ENCODE measurements at places on chromosomes 3 and 15.

- peak; percentile 60 for DNase-seq
Observed at GRCh38 chr15:31102039-31102321, 455 bp upstream of the TRPM1 start.

- no peak for DNase-seq
Observed at GRCh38 chr3:17021614-17022013, 136.9 kb downstream of the PLCL2 start.

GRCh38 chr3:94524102-94524919 is 461.4 kb downstream of the NSUN3 start:
- peak; percentile 36 for DNase-seq

DNA sequence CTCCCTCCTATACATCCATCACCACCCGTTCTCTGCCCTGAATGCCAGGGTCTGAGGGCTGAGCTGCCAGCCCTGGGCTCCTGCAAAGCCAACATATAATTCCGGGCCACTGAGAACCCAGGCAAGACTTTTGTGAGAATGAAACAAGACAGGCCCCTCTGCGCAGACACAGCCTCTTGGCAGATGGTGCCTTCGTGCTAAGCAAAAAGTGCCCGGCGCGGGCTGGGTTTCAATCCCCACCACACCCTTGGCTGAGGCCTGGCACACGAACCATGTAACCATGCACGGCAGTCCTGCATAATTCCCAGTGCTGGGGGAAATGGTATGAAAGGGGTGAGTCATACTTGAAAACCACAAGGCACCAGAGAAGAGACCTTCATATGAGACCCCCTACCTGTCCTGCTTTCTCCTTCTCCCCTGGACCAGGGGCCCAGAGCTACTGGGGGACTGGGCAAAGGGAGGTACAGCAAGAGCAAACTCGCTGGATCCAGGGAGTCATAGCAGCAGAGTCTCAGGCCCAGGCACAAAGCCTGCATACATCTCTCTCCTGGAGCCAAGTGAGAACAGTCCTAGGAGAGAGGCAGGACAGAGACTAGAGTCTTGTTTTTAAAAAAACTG is 26.1 kb upstream of the LOXL1 start:
- DNase-seq, result no peak

- no peak for DNase-seq
Observed at GRCh38 chr15:33675246-33675645, 293.1 kb upstream of the CHRM5 start.

GRCh38 chr15:90571063-90571541 is 41.4 kb downstream of the CRTC3 start:
- no peak for DNase-seq

All from retina (tissue), 1 donor.